Fibroblast of skin of right quadriceps (primary cell): ENCODE measurements at places on chromosomes 4 and X.

DNA sequence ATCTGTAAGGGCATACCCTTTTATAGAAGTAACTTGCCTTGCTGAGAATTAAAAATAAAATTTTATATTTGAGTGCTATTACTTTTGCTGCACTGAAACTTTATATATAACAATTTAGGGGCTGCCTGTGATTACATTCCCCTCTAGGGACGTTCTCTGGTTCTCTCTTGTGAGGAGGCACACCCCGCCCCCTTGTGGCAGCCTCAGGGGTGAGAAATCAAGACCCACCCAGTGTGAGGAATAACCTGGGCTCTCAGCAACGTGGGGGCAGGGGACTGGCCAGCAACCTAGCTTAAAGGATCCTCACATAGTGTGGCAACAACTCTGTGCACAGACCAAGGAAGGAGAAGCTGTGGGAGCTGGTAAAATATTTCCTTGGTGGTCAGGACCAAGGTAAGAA lies 43.7 kb downstream of the MAGEA9 start:
- DNase-seq: peak; percentile 3

GRCh38 chrX:91414713-91415112 lies 19.9 kb upstream of the PABPC5 start:
- no peak for DNase-seq

- no peak for DNase-seq
Observed at GRCh38 chr4:102157984-102158383, 187.3 kb downstream of the SLC39A8 start.

- no peak for DNase-seq
Observed at GRCh38 chr4:84753321-84753972, 170.5 kb downstream of the CDS1 start.

- no peak for DNase-seq
Observed at GRCh38 chr4:37279894-37280592, 35.5 kb downstream of the NWD2 start.

DNA sequence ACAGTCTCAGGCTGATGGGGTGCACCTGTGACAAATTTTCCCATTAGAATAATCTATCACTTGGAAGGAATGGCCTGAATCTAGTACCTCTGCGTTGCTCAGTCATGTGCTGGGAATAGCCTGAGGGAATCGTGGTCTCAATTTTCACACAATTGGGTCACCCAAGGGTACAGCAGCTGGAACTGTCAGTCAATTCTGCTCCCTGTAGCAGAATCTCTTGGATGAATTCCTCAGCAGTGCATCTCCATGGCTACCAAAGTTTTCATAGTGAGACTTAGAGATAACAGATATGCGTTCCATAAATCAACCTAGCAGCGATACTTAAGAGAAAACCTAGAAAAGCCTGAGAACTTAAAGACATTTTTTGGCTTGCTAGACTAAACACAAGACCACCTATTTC lies 288.7 kb upstream of the CTSO start:
- DNase-seq: no peak

DNA sequence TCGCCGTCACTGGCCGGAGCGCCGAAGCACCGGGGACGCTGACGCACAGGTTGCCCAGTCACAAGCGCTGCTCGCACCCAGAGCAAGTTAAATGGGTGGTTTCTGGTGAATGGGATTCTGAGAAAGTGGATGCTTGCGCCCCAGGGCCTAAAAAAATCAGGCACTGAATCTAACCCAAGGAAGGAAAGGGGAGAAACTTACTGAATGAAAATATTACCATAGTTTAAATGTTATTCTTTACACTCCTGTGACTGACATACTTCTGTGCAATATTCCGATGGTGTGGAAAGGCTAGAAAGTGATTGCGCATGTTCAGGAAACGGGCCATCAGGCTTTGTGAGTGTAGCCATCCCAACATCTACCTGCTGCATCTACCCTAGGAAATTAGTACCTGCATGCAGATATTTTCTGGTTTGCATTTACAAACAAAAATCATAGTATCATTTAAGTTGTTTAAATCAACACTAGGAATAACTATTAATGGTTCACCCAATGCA lies 838 bp upstream of the ABCG2 start:
- DNase-seq: no peak

DNA sequence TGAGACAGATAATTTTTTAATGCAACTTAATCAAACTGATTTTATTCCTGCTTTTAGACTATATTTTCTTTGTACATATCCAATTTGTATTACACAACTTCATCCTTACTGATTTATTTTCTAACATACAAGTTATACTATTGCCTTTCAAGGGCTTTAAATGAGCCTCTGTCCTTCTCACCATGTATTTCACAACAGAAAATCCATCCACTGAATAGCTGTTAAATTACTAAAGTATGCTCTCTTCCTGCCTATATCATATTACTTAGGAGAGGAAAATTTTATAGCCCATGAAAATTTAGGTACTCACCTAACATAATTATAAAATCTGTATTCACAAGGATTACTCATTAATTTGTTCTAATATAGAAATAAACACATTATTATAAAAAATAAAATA lies 528.6 kb downstream of the ANKRD50 start:
- peak; percentile 58 for DNase-seq

GRCh38 chrX:154068560-154068959 lies 29.0 kb downstream of the MECP2 start:
- no peak for DNase-seq

GRCh38 chr4:23614284-23614892 lies 275.5 kb downstream of the PPARGC1A start:
- no peak for DNase-seq

DNA sequence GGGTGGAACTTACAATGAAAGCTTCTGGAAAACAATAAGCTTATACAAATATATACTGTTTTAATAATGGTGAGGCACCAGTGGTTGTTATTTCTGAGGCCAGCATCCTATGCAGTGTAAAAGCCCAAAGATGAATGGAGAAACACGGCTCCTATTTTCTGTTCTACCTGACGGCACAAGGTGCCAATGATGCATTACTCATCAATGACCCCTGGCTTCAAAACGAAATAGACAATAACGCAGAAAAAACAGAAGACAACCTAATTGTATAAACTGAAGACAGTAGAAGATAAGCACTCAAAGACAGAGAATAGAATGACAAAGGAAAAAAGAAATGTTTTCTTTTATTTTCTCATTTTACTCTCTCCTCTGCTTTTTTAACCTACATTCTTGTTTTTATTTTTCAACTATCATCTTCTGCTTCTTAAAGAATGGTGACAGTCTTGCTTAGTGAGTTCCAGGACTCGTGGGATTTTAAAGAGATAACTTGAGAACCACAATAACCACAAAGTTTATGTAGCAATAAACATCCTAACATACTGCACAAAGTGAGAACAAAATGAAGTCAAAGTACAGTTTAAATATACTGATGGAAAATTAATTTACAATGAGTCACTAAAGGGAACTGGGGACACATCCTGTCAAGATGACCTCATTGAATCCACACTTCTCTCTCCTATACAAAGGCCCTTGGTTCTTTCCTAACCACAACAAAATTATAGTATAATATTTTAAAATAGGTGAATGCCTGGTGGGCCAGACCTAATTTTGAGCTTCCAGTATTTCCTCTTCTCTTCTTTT lies 169.8 kb downstream of the BTC start:
- peak; percentile 87 for DNase-seq

- DNase-seq: peak; percentile 86
Observed at GRCh38 chrX:13078739-13079444, 34.5 kb upstream of the FAM9C start.

- DNase-seq: peak; percentile 16
Observed at GRCh38 chrX:136112778-136113177, 34.6 kb upstream of the FHL1 start.

DNA sequence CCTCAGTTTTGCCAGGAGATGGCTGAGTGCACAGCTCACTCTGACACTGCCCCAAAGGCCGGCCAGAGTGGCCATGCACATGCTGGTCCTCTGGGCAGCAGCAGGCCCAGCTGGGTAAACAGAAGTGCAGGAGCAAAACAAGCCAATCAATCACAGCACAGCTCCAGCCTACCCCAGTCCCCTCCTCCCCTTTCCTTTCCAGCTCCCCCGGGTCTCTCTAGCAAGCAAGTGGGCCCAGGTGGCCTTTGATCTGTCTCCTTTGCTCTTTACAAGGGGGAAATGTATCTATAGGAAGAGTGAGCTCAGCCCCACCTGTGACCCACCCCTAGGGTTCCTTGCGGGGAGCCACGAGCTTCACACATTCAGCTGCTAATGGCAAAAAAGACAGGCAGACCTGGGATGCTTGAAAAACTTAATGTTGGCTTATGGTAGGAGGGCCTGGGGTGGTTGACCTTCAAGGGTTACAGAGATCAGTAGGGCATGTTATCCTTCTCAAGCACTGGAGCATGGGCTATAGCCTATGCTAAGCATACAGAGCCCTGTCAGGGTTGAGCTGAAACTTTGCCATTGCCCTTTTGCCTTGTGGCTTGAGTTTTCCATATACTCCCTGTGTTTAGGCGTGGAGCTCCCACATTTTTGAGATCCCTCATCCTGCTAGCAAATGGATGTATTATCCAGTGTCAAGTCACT lies 57.8 kb upstream of the PLAC1 start:
- no peak for DNase-seq

DNA sequence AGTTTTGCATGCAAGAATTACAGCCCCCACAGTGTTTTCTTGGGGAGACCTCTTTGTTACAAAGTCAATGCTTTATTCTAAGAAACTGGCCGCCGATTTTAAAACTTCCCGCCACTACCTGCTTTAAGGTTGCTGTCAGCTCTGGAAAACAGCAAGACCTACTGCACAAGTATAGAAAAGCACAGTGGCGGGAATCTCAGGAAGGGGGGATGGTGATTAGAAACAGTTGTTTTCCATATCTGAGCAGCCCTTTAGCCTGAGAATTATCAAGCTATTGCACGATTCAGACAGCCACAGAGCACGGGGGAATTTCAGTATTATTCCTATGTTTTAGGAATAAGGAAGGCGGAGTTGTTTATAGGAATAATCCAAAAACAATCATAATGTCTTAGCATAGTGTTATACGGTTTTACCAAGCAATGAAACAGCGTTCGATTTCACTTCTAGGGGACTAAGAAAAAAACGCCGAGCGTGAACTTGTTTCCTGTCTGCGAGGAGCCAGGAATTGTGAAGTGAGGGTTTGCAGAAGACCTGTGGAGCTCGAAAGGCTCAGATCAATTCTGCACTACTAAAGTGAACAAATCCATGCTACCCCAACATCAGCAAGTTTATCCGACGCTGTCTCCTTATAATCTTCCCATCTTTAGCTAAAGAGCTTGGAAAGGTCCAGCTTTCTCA lies 81.3 kb downstream of the HMGN5 start:
- DNase-seq: no peak

GRCh38 chr4:126361287-126361686 lies 1046.5 kb downstream of the FAT4 start:
- no peak for DNase-seq

GRCh38 chr4:37317104-37317643 lies 72.6 kb downstream of the NWD2 start:
- no peak for DNase-seq

DNA sequence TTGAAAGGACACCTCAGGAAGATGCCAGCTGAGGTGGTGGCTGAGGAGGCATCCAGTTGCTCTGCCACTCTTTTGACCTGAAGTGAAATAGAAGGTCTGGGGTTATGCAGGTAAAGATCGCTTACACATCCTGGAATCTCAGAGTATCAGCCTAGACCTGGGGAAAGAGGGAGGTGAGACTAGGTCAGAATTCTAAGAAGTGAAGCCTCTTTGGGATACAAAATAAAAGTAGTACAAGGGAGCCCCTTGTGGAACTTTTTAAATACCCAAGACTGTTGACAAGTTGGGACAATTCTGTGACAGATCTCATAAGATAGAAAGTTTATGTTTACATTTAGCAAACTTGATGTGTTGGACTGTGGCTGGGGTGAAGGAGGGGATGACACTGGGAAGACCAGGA lies 263.1 kb downstream of the SPRY1 start:
- no peak for DNase-seq
